ENCODE measurements at places on chromosomes 6 and 20.

DNA sequence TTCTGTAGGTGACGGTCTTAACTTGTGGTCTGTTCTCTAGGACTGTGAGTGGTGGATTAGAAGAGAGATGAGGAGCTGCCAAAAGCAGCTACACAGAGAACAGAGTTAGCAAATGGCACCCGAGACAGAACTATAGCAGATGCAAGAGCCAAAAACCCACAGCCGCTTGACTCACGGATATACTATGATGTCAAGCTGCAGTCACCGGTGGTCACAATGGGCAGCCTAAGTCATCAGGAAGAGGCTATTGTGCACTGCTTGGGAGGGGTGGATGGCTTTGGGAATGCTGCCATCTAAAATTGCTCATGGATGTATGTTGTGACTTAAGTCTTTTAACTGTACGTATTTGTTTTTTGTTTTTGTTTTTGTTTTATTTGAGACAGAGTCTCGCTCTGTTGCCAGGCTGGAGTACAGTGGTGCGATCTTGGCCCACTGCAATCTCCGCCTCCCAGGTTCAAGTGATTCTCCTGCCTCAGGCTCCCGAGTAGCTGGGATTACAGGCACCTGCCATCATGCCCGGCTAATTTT, at the start of gene GTSF1L:
GTSF1L (minus strand) TSS at position 192 of the 528 bp plus-strand sequence. CDS start 308 bp downstream, outside the sequence.
- H3K4me1 ChIP-seq, result no peaks in the 10 kb centered on the region
- no peak within 1 kb of the TSS for H3K27ac ChIP-seq
- H3K36me3 ChIP-seq, result no peaks in the 10 kb centered on the region
- H3K27me3 ChIP-seq, result no peaks in the 10 kb centered on the region
- no peak within 1 kb of the TSS for H3K4me3 ChIP-seq

DNA sequence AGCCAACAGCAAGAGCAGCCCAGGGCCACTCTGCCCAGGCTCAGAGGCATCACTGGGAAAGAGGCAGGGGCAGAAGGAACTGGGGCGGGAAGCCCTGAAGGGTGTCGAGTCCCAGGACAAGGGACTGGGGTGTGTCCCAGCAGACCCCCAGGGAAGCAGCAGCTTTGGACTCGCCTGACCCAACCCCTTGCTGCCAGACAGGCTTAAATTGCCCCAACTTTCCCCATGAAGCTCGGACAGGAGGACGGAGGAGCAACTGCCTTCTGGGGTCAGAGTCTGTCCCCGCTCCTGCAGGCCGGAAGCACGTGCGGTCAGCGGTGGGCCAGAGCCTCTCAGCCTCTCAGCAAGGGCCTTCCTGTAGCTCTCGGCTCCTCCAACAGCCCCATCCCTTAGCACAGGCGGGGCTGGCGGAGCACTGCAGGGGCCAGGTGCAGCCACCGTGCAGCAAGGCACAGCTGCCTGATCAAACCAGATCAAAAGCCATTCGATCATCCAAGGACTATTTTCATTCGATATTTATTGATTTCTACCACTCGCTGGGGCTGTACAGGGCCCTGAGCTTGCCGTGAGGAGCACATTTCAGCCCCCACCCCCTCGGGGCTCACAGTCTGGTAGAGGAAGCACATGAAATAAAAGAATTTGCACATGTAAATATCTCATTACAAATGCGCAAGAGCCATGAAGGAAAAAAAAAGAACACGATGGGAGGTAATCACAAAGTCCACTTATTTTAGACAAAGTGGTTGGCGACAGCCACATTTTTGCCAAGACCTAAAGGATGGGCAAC, 31.8 kb upstream of the STX16 start:
- DNase-seq, result no peak
- no peaks in the 10 kb centered on the region for H3K36me3 ChIP-seq
- peaks cover 3% of the 10 kb centered on the region for H3K27me3 ChIP-seq
- peaks cover 3% of the 10 kb centered on the region for H3K4me1 ChIP-seq

DNA sequence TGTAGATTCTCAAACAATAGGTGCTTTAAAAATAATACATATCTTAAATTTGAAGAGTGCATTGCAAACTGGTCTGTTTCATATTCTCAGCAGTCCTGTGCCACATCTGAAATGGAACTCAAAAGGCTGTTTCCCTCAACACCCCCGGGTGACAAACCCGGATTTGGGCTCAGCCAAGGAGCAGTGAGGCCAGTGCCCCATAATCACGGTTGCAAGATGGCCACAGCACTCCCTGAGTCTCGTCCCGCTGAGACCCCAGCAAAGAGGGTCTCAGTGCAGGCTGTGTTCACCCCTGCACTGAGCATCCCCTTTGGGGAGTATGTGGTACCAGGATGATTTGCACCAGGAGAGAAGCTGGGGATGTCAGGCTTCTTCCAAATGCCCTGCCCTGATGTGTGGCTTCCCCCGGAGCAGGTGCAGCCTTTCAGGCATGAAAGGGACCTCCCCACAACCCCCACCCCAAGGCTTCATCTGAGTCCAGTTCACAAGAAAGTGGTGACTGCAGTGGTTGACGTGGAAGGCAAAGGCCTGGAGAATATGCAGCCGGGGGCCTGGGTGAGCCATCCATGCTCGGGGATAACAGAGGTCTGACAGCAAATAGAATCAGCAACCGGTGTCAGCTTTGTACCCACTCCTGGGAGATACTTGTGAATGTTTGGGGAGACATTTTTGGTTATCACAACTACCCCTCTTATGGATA, 202.9 kb downstream of the SYNDIG1 start:
- peaks cover 3% of the 10 kb centered on the region for H3K4me1 ChIP-seq
- H3K27me3 ChIP-seq, result no peaks in the 10 kb centered on the region
- H3K4me3 ChIP-seq, result no peak overlapping the region
- no peak overlapping the region for H3K27ac ChIP-seq
- H3K36me3 ChIP-seq, result no peaks in the 10 kb centered on the region

GRCh38 chr6:32947552-32948465, 5.1 kb downstream of the HLA-DMA start:
- H3K4me1 ChIP-seq, result no peaks in the 10 kb centered on the region
- H3K36me3 ChIP-seq, result no peaks in the 10 kb centered on the region
- no peak overlapping the region for H3K27ac ChIP-seq
- no peak for DNase-seq

GRCh38 chr6:157036245-157036711, 259.1 kb downstream of the ARID1B start:
- no peak overlapping the region for H3K27ac ChIP-seq
- no peak overlapping the region for H3K4me3 ChIP-seq
- H3K4me1 ChIP-seq, result peaks cover 2% of the 10 kb centered on the region
- H3K36me3 ChIP-seq, result no peaks in the 10 kb centered on the region
- DNase-seq, result no peak

GRCh38 chr20:61411743-61412142, 159.7 kb downstream of the CDH4 start:
- no peak overlapping the region for H3K4me3 ChIP-seq
- peaks cover 6% of the 10 kb centered on the region for H3K4me1 ChIP-seq
- no peaks in the 10 kb centered on the region for H3K36me3 ChIP-seq

DNA sequence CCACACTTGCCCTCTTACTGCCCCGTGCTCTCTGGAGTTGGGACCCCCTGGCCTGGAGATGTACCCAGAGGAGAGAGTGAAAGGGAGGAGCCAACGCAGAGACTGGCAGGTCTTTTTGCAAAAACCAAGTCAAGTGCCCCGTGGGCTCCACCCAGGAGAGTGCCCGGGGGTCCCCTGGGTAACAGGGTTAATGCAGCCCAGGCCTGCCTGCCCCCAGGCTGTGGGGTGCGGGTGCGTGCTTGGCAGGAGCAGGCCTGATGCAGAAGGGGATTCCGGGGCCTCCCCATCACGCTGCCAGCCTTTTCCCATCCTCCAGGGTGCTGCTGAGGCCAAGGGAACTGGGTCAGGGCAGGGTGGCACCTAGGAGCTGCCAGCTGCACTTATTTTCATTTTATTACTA, 184.4 kb downstream of the ERMARD start:
- peaks cover 9% of the 10 kb centered on the region for H3K4me1 ChIP-seq
- no peak overlapping the region for H3K4me3 ChIP-seq
- H3K27ac ChIP-seq, result no peak overlapping the region
- DNase-seq, result no peak

DNA sequence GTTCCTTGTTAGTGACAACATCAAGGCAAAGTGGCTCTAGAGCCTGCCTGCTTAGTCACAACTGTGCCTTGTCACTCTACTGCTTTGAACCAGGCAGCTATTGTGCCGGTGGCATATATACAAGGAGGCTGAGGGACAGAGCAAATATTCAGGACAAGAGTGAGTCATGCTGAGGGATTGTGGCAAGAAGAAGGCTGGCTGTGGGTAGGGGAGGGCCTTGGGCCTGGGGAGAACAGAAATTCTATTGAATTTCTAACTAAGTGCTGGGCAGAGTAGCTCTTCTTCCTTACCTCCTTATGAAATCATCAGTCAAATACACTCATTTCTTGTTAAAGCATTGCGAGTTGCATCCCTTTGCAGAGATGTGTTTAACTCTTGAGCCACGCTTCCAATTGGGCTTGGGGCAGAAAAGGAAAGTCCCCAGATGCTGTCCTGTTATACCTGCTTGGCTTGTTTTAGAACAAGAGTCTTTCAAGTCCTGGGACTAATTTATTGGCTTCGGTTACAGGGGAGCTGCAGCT, 59.7 kb downstream of the PFDN4 start:
- no peaks in the 10 kb centered on the region for H3K27me3 ChIP-seq
- H3K4me1 ChIP-seq, result peaks cover 6% of the 10 kb centered on the region
- no peak overlapping the region for H3K4me3 ChIP-seq
- peak overlapping the region; percentile 23 for H3K27ac ChIP-seq
- no peak for DNase-seq
- H3K36me3 ChIP-seq, result no peaks in the 10 kb centered on the region

DNA sequence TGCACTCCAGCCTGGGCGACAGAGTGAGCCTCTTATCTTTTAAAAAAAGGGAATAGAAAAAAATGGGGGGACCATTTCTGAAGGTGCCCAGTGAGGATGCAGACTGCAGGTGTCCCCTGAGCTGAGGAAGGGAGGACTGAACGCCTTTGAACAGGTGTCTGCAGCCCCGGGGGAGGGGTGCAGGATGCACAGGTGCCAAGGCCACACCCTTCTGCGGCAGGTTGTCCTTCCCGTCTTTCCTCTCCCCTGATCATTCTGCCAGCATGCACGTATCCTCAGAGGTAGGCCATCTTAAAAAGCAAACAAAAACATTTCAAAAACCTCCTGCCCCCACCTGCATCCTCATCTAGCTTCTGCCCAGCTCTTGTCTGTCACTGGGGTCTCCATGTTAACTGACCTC, 101.3 kb downstream of the MTHFD1L start:
- no peaks in the 10 kb centered on the region for H3K4me1 ChIP-seq
- H3K36me3 ChIP-seq, result peaks cover 60% of the 10 kb centered on the region
- H3K4me3 ChIP-seq, result no peak overlapping the region

DNA sequence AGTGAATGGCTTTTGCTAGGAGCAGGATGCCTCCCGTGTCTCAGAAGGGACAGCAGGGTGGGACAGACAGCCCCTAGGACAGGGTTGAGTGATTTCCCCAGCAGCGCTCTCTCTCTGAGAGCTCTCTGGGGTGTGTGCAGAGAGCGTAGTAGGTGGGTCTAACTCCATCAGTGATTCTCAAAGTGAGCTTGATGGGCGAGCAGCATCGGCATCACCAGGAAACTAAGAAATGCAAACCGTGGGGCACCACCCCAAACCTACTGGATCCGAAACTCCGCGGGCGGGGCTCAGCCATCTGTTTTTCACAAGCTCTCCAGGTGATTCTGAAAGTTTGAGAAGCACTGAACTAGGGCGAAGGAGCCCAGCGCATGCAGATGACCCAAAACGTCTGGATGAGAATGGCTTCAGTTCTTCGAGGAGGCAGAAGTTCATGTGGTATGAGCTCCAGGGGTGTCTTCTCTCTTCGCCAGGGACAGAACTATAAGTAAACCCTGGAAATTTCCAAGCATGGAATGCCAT, 119.6 kb upstream of the RNF24 start:
- no peak overlapping the region for H3K27ac ChIP-seq
- H3K27me3 ChIP-seq, result no peaks in the 10 kb centered on the region
- peaks cover 7% of the 10 kb centered on the region for H3K4me1 ChIP-seq
- no peak for DNase-seq

DNA sequence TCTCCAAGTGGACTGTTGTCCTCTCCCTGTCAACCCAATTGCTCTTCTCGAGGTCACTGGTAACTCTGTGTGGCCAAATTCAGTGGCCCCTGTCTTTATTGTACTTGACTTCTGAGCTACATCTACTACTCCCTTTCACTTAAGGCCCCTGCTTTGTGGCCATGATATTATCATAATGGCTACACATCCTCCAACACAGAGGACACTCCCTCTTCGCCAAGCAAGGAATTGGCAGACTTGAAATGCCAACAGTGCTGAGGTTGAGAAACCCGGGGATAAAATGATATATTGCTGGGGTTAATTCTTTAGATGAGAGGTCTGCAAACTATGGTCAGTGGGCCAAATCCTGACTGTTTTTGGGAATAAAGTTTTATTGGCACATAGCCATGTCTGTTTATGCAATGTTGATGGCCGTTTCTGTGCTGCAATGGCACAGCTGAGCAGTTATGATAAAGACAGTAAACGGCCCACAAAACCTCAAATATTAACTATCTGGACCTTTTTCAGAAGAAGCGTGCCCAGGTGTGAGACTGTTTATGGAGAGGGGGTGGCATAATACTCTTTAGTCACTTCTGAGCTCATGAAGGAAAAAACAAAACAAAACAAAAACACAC, 12.0 kb upstream of the MRPS10 start:
- no peaks in the 10 kb centered on the region for H3K4me1 ChIP-seq
- H3K4me3 ChIP-seq, result no peak overlapping the region
- DNase-seq, result no peak
- H3K27ac ChIP-seq, result no peak overlapping the region

GRCh38 chr6:122649701-122650100, 39.5 kb downstream of the PKIB start:
- DNase-seq, result no peak
- H3K27me3 ChIP-seq, result no peaks in the 10 kb centered on the region
- no peak overlapping the region for H3K4me3 ChIP-seq

DNA sequence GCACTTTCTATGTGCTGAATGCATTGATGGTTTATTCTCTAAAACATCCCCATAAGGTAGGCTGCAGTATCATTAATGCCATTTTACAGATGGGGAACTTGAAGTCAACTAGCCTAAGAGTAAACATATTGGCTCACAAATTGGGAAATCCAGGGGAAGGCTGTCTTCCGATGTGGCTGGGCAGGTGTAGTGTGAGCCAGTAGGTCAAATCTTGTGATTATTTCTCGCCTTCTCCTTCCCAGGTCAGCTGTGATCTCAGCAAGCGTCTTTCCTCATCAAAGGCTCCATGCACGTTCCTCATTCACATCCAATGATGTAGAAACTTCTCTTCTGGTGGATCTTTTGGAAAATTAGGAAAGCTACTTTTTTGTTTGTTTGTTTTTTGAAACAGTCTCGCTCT, 94.1 kb upstream of the SHLD1 start:
- H3K27me3 ChIP-seq, result no peaks in the 10 kb centered on the region
- peaks cover 17% of the 10 kb centered on the region for H3K4me1 ChIP-seq
- DNase-seq, result no peak

GRCh38 chr20:49187330-49187850, 744 bp downstream of the STAU1 start:
- H3K4me3 ChIP-seq, result peak overlapping the region; percentile 99
- no peak overlapping the region for H3K27ac ChIP-seq
- DNase-seq, result peak; percentile 17
- H3K36me3 ChIP-seq, result peaks cover 21% of the 10 kb centered on the region

GRCh38 chr6:150617062-150617461, 17.4 kb downstream of the PLEKHG1 start:
- no peaks in the 10 kb centered on the region for H3K27me3 ChIP-seq
- no peaks in the 10 kb centered on the region for H3K36me3 ChIP-seq
- no peak overlapping the region for H3K4me3 ChIP-seq
- H3K27ac ChIP-seq, result no peak overlapping the region
- H3K4me1 ChIP-seq, result peaks cover 6% of the 10 kb centered on the region
- no peak for DNase-seq

Measured in neuronal stem cell (in vitro differentiated cells).